ENCODE measurements at places on chromosomes 13 and 19.

DNA sequence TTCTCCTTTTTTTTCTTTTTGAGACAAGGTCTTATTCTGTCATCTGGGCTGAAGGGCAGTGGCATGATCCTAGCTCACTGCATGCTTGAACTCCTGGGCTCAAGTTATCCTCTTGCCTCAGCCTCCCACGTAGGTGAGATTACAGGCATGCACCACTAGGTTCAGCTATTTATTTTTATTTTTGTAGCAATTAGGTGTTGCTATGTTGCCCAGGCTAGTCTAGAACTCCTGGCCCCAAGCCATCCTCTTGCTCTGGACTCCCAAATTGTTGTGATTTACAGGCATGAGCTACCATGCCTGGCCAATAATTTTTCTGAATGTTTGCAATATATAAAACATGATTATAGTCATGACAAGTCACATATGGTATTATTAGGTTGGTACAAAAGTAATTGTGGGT is 161.1 kb upstream of the ATXN8OS start:
- no peak for DNase-seq

GRCh38 chr19:3554254-3555083 is 2.9 kb downstream of the MFSD12 start:
- DNase-seq = peak; percentile 51

DNA sequence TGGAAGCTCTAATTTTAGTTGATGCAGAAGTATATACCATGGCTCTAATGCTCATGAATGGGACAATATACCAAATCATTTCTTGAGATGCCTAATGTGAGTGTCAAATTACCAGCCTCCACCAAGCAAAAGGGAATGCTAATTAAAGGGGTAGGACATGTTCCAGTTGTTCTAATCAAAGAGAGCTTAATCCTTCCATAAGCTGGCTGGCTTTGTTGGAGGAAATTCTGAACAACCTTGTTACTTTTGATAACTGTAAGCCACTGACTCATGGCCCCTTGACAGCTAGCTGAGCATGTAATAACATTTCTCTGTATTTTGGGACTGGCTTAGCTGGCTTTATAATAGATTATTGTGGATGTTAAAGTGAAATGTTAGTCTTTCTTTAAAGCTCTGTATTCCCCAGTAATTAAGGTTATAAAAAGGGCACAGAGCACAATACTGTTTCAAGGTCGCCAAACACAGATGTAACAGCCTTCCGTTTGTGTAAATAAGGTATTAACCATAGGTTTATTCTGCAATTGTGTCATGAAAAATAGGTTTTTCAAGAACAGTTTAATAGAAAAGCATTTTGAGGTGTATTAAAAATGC is 1194.0 kb downstream of the PCDH9 start:
- no peak for DNase-seq

GRCh38 chr13:97627566-97627965 is 193.6 kb downstream of the RAP2A start:
- no peak for DNase-seq
